ENCODE measurements at places on chromosomes 5 and 9. TPM values are rescaled to one million over a fixed set of nuclear protein-coding genes. Genes with fewer than 3 reads are reported as not detected.

FSD1L gene
- total RNA-seq = 9.7 TPM

GMCL2 gene
- total RNA-seq = not detected

LCN2 gene
- total RNA-seq = not detected

ABCA2 gene
- 18.9 TPM for total RNA-seq

C1QTNF2 gene
- total RNA-seq = not detected

SPATA31A1 gene
- total RNA-seq = not detected

CATSPER3 gene
- total RNA-seq = not detected

RNF183 gene
- total RNA-seq = not detected

SPDL1 gene
- 102 TPM for total RNA-seq

FGF10 gene
- total RNA-seq = not detected

KIF3A gene
- 10.1 TPM for total RNA-seq

Measured in placental pericyte (primary cell).